ENCODE measurements at places on chromosomes 2 and 18.

DNA sequence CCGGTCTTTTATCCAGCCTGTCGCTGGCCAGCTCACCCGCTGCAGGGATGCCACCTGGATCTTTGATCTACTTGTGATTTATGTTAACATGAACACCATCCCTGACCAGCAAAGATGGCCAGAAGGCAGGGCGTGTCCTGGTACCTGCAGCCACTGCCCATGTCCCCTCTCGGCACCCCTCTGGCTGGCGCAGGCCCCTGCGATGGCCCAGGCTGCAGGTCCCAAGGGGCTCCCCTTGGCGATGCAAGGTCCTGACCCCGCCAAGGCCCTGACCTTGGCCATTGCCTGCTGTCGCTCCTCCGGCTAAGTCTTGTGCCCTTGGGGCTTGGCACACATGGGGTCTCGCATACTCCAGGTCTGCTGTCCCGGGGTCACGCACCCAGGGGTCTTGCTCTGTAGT, 214.9 kb downstream of the TWIST2 start:
- no peak for DNase-seq

- DNase-seq = no peak
These were observed 64.0 kb downstream of the RAB31 start for GRCh38 chr18:9771977-9772660.

DNA sequence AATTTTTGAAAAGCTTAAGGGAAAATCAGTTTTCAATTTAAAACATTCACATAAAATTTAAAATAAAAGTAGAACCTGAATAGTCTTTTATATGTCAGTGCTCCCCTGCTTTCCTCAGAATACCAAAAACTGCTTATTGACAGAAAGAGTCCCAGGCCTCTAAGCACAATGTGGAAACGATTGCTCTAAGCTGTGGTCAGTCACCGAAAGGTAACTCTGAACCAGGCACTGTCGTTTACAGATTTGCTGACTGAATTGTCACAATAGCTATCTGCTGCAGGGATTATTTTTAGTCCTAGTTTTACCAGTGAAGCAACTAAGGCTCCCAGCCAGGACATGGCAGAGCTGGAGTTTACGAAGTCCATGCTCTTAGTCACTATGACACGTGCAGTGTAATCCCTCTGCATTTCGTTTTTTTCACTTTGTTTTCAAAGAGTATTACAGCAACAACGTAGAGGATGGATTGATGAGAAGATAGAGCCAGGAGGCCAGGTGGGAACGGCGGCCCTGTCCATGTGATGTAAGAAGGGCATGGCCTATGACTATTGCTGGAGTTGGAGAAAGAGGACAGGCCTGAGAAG, 28.1 kb upstream of the TMEM247 start:
- no peak for DNase-seq

GRCh38 chr2:5546181-5546580, 146.0 kb upstream of the SOX11 start:
- DNase-seq = no peak
